ENCODE measurements at places on chromosomes 12 and 14. TPM values are rescaled to one million over a fixed set of nuclear protein-coding genes. Genes with fewer than 3 reads are reported as not detected.

- no peak for DNase-seq
Measured at GRCh38 chr14:32038876-32039275, 38.2 kb upstream of the ARHGAP5 start.

DNA sequence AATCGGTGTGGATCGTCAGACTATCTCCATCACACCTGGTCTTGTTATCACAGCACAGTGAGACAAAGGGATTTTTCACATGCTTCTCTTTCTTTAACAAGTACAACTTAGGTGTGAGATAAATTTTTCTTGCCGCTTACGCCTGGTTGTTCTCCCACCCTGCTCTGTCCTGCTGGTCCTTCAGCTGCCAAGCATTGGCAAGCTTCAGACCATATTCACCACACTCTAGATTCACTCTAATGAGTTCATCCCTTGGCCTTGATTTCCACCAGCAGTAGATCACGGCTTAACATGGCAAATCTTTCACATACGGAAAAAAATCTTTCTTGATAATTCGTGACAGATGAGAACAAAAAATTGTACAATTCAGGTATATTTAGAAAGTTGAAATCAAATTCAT, 33.5 kb downstream of the RHOJ start:
- DNase-seq, result no peak

- peak; percentile 37 for DNase-seq
Measured at GRCh38 chr14:105196265-105196960, 15.3 kb upstream of the NUDT14 start.

- DNase-seq, result no peak
Measured at GRCh38 chr14:68552602-68553001, 240.3 kb downstream of the ZFP36L1 start.

DNA sequence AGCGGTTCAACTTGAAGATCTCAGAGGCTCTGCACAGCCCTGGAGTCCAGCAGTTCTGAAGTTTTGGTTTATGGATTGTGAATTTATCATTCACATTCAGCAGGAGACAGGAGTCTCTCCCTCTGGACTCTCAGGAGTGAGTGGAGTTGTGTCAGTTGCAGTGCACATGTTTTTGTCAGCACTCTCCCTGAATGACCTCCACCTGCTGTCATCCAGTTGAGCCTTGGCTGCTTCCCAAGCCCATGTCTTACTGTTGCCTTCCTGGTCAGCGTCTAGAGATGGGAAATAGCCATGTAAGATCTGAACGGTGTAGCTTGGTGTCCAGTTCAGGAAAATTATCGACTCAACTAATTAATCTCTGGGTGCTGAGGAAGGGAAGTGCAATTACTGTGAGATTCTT, 133.2 kb downstream of the PRKCH start:
- DNase-seq, result no peak

The RHOJ gene
- polyA plus RNA-seq, result 21.8 TPM

- DNase-seq, result no peak
Measured at GRCh38 chr14:63705561-63706070, 22.2 kb downstream of the SGPP1 start.

The SLC5A8 gene
- 33.1 TPM for polyA plus RNA-seq

GRCh38 chr12:75656210-75656609, 144.8 kb upstream of the KRR1 start:
- DNase-seq, result no peak

DNA sequence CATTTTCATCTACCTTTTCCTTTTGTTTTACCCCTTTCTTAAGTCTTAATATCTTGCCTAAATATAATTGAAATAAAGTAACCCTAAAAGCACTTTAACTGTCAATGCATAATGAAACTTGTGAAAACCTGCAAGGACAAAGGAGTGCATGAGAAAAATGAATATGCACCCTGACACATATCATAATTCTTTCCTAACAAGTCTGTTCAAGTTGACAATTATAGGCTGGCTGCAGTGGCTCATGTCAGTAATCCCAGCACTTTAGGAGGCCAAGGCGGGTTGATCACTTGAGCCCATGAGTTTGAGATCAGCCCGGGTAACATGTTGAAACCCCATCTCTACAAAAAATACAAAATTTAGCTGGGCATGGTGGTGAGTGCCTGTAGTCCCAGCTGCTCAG, 65.4 kb downstream of the FGD6 start:
- DNase-seq, result no peak

The DPPA3 gene
- polyA plus RNA-seq, result 0.17 TPM

DNA sequence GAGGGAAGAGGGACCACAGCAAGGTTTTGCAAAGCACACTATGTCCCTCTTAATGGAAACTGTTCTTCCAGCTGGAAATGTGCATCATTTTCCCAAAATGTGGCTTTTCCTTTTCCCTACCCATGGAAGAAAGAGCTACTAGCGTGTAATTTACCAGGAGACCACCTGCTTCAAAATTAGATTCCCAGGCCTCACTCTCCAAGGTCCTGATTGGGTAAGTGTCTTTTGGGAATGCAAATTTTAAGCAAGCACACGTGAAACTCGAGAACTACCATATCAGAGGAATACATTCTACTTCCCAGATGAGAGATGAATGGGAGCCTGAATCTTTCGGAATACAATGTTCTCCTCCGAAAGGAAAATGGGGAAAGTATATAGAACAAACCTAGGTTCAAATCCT, 201.6 kb upstream of the NOS1 start:
- no peak for DNase-seq

The KRT78 gene
- polyA plus RNA-seq, result not detected

DNA sequence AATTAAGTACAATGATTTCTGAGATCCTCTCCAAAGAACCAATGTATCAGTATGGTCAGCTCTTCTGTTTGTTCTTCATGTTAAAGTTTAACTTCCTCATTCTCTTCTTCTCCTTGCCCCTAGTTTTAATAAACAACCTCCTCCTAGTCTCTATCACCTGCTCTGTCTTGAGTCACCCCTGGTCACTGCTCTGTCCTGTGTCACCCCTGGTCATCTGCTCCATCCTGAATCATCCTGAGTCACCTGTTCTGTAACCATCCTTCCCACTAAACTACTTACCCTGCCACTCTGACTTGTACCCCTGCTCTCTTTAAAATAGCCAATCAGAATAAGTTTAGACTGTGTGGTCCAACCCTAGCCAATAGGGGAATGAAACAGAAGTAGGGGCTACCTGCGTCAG, 100.5 kb downstream of the ALG10B start:
- DNase-seq, result no peak

DNA sequence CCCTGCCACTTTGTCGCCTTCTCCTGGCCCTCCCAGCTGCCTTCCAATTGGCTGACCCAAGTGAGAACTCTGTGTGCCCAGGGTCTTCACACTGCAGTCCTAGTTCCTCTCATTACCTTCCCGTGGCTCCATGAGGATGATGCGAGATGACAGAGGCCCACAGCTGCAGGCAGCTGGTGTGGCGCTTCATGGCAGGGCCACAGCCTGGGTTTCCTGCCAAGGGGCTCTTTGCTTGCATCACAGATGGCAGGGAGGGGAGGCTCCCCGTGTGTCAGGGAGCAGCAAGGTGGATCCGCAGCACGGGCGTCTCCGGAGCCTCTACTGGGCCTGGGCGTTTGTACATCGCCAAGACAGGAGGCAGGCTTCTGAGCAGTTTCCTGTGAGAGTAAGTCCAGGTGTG, 28.9 kb downstream of the DEGS2 start:
- no peak for DNase-seq

The DPY19L2 gene
- polyA plus RNA-seq, result 92.3 TPM

GRCh38 chr12:98896938-98897337, 251.8 kb downstream of the APAF1 start:
- peak; percentile 50 for DNase-seq

DNA sequence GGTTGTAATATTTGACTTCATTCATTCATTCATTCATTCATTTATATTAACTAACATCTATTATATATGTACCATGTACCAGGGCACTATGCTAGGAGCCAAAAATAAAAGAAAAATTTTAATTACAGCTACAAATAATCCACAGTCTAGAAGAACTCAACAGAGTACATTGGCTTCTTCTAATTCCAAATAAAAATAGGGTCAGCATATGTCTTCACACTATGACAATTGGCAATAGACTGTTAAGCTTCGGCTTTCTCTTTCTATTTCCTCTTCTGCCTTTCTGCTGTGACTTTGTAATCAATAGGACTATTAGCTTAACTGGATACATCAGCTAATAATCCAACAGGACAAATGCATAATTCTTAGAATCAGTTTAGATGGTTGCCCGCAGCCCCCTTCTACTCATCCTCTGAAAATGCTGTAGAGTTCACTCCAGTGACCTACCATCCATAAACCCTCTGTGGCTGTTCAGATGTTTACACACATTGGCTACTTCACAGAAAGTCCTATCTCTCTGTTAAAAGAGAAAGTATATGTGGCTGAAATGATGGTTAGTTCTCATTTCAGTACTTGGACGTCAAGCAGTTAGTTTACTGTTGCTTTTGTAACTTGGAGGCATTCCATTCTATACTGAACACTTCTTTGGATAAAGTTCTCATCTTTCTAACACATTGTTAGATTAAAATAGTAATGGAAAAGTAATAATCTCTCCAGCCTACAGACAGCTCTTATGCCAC, 445.5 kb upstream of the GARIN6 start:
- no peak for DNase-seq

GRCh38 chr12:28611449-28611848, 421.2 kb downstream of the CCDC91 start:
- no peak for DNase-seq

GRCh38 chr12:117313926-117314325, 47.5 kb downstream of the NOS1 start:
- no peak for DNase-seq

DNA sequence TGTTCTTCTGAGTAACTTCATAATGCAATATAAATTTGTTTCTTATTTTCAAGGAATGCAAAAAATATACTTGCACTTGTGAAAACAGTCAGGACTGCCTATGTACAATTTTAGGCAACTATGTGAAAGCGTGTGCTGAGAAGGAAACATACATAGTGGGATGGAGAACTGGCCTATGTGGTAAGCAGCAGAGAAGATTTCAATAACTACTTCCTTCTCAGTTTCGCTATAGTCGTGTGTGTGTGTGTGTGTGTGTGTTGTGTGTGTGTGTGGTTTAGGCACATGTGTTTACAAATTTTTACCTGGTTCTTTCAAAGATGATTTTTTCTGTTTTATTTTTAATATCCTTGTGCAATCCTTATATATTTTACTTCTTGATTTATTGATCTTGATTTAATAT, 211.8 kb downstream of the LRRK2 start:
- DNase-seq, result no peak

The ZNF84 gene
- 93.5 TPM for polyA plus RNA-seq

GRCh38 chr12:9881246-9881645, at the start of gene KLRF2:
KLRF2 (plus strand) TSS chr12:9881489; CDS start chr12:9881596, 107 bp downstream.
- no peak for DNase-seq

GRCh38 chr12:94768398-94769046, 118.2 kb upstream of the TMCC3 start:
- DNase-seq, result no peak

GRCh38 chr12:80622271-80622670, 85.2 kb upstream of the MYF6 start:
- DNase-seq, result no peak

DNA sequence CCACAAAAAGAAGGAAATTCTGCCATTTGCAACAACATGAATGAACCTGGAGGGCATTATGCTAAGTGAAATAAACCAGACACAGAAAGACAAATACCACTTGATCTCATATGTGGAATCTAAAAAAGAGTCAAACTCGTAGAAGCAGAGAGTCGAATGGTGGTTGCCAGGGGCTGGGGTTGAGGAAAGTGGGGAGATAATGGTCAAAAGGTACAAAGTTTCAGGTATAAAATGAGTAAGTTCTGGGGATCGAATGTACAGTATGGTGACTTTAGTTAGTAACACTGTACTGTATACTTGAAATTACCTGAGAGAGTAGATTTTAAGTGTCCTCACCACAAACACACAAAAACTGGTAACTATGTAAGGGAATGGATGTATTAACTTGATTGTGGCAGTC, 129.4 kb downstream of the PPM1H start:
- DNase-seq, result no peak

The C12orf76 gene
- 39.4 TPM for polyA plus RNA-seq

DNA sequence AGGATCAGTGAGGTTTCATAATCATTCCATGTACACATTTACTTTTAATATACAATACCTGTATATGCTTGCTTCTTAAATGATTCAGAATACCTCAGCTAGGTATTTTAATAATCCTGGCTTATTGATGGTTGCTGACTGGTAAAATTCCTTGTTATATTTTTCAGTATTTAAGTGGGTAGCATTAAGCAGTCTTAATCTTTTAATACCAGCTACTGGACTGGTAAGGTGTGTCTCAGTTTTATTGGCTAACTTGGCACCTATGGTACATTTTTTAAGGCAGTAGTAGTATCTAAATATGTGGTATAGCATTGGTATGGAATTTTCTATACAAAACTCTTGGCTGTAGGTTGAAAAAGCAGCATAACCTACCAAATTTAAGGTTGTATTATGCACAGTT, 96.6 kb downstream of the RAD52 start:
- DNase-seq, result no peak

DNA sequence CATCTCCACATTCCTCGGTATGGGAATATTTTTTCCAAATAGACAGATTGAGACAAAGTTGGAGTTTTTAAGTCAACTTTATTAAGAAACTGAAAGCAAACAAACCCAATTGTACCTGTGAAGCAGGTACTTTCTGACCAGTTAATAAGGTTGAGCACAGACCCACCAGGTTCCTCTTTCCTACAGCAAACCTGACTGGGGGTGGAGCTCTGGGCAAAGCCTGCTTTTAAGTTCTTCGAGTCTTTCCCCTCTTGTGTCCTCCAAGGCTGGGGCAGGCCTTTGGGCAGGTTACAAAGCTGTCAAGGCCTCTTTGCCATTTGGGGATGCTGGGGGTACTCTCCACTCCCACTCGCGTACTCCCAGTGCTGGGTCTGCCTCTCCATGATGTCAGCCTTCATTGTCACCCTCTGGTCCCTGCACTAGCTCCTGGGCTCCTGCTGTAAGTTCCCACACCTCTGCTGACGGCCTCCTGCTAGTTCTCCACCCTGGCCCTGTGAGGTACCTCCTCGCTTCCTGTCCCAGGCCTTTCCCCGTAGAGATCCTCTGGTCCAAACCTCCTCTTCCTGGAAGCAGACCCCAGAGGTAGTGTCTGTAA, 3.2 kb downstream of the KCNH3 start:
- DNase-seq, result no peak

DNA sequence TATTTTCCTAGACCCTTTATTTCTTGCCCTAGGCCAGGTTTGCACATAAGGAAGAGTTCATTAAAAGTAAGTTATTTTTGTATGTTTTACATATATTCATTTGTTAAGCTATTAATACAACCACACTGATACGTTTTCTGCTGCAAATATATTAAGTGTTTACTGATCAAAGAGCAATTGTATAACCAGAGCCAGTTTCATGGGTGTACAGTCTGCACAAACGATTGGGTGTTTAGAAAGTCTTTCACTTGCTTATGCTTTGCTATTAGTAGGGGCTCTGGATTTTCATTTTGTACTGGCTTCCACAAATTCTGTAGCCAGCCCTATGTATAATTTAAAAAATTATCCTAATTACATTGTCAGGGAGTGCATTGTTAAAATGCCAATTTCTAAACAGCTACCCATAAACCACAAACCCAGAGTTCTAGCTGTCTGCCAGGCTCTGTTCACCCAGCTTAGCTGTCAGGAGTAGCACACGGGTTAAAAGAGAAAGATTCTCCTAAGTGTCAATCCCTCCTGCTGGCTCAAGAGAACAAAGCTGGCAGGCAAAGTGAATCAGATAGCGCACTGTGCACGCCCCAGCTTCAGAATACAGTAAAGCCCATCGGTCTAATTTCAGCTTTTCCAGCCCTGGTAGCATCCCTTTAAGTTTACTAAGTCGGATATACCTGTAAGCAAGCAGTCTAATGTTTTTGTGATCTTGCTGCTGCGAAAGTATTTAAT, 151.0 kb upstream of the LMO3 start:
- no peak for DNase-seq

Measured in left kidney (tissue), 8 donors.